ENCODE measurements at places on chromosomes 2 and 18.
A peak's percentile ranks its signal among the peaks of the same experiment; 100 is the strongest.

DNA sequence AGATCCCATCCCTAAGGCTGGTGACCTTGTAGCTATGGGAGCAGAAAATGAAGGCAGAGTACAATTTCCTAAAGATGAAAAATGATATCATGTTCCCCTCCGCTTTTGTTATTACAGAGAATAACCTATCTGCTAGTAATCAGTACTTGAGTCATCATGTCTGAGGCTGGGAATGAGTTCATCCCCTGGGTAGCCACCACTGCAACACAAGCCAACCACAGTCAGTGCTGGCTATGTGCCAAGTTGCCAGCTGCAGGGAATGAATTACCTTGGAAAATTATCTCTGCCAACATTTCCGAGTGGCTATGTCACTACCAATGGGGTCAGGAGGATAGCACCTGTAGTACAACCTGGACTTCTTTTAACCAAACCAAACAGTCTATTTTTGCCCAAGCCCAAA is 1094.7 kb upstream of the DDX18 start:
- no peak for DNase-seq

DNA sequence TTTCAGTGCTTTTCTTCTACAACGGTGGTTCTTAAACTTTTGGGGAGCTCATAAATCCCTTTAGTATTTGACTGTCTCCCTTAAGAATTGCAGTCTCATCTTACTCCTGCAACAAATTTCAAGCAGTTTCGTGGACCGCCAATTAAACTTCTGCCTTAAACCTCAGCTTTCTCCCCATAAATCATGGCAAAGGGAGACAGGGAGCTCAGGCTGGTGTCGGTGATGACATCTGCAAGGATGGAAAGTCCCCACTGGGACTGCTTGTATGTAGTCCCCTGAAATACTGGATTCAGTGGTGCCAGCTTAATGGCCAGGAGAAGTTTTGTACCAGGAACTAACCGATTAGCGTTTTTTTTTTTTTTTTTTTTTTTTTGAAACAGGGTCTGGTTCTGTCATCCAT is 148.7 kb upstream of the ITGA6 start:
- DNase-seq: no peak

DNA sequence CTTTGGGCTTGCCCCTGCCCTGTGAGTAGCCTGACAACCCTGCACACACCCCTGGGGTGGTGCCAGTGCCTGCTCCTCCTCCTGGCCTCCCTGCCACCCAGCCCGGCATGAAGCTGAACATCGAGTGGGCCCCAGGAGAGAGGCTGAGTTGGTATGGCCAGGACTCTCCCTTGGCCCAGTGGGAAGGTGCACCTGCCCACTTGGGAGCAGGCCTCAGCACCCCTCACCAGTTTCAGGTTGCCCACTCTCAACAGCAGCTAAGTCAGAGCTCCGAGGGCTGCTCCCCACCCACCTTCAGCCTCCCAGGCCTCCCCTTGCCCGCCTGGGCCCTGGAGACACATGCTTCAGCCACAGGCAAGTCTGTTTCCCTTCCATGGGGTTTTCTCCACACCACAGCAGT is 203.1 kb downstream of the KLHL29 start:
- no peak for DNase-seq

DNA sequence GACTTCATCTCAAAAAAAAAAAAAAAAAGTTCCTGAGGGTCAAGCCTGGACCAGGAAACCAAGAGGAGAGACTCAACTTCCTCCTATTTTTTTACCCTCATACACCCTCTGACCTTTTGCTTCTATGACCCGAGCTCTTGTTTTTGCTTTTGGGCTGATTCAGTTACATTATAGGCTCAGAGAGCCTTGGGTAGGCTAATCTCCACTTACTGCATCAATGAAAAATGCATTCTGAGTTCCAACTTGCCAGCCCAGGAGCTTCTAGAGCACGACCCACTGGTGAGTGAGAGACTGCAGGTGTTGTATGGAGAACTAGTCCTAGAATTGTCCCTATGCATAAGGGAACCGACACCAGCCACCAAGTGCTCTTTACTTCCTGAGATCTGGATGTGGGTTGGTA is 91.1 kb downstream of the CABLES1 start:
- DNase-seq: no peak

- DNase-seq: no peak
Measured at GRCh38 chr2:25697559-25698341, 24.4 kb upstream of the DTNB start.

GRCh38 chr2:57906152-57906732 is 140.4 kb upstream of the VRK2 start:
- DNase-seq: peak; percentile 73

- no peak for DNase-seq
Measured at GRCh38 chr2:42929546-42930024, 137.2 kb upstream of the HAAO start.

- no peak for DNase-seq
Measured at GRCh38 chr2:165219481-165219880, 15.6 kb upstream of the SCN3A start.

GRCh38 chr2:74225698-74226459 is 27.5 kb downstream of the MTHFD2 start:
- DNase-seq: no peak

DNA sequence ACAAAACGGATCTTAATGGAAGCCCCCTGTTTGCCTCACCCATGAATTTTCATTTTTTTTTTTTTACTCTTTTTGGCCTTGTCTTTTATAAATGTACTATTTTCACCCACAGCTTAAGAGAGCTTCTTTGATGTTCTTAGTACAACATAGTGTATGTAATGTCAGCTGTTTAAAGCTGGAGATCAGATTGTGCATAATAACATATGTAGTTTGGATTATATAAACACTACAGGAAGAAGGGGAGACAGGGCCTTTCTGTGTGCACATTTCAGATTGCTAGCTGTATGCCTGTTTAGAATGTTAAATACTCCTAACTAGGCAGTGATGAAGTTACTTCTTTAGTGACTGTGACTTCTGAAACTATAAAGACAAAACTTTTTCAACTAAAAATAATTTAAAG is 2.1 kb upstream of the TANC1 start:
- DNase-seq: no peak

DNA sequence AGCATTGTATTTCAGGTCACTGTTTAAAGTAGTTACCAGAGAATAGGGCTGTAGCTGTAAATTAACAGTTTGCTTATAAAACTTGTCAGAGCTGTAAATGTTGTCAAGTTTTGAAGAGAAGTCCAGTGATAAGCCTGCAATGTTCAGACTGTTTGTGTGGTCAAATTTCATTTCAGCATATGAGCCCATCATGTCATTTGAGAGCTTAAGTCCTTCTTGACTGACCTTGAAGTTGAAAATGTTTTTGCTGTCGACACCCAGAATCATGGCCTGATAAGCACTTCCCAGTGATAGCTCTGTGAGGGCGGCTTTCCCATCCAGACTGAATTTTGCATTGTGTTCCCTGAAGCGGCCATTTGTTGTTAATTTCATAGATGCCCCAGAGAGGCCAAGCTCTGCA is 32.4 kb downstream of the APOB start:
- no peak for DNase-seq

DNA sequence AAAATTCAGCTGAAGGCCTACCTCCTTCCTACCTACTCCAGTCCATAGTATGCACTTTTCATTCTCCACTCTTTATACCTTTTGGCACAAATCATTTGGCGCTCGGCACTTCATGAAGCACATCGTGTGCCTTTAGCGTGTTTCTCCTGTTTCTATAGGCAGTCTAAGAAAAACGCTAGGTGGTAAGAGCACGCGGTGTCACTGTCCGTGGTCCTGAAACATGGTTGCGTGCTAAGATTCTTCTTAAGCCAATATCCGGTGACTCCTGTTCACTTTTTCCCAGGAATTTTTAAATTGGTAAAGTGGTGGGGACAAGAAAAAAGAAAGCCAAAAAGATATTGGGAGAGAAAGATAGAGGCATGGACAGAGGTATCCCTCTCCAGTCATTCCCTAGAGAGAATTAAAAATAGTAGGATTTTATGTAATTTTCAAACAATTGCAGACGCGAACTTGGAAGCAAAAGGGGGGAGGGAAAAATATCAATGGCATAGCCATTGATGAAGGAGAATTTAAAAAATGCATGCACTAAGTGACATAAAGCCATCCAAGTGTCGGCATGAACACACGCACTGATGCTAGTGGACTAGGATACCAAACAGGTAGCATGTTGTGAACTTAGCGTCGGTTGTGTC is 1.4 kb upstream of the CTNNA2 start:
- DNase-seq: peak; percentile 64

GRCh38 chr18:24539866-24540617 is 79.6 kb downstream of the HRH4 start:
- no peak for DNase-seq

DNA sequence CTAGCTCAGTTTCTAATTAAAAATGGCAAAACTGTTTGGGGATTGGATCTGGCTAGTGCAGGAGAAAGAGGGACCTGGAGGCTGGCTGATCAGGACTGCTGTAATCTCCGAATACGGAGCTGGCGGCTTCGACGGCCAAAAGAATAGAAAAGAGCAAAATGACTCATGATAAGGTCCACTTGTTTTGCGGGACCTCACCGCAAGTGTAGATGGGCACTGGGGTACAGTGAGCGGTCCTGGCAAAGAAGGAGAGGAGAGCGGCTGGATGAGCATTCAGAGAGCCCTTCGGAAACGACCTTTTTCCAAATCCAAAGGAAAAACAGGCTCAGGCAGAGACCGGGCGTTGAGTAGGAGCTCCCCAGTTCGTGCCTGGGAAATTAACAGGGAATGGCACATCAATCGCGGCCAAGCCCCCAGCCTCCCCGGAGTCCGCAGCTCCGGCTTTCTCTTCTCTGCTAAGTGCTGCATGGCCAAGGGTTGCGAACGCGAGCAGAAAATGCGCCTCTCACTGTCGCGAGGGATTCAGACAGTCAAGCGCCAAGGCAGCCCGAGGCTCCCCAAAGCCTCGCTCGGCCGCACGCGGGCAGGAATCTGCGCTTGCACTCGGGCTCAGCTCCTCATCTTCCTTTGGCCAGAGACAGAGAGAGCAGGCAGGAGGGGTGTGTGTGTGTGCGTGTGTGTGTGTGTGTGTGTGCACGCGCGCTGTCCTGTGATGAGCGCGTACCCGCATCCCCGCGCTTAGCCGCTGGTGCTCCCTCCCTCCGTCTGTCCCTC is 1.8 kb downstream of the DCC start:
- no peak for DNase-seq

- no peak for DNase-seq
Measured at GRCh38 chr2:65880436-65880835, 448.0 kb upstream of the SPRED2 start.

- peak; percentile 86 for DNase-seq
Measured at GRCh38 chr2:16105669-16106281, 165.4 kb downstream of the MYCN start.

DNA sequence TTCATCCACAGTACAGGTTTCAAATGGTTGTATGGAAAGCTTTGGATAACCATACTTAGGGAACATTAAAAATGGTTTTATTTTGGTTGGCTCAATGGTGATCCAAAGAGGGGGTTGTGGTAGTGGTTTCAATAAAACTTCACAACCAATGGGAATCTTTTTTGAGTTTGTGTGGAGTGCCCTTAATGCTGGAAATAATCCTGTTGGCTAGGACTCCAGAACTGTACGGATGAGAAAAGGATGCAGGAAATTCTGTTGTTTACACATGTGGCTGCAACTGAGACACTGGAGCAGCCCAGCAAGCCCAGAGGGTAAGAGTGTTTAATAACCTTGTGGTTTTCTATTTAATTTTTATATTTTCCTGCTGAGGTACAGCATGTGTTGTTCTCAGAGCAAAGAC is at the start of gene CCDC102B:
Gene CCDC102B, plus strand, starts transcription at position 210 of the 400 bp plus-strand sequence. CDS start 38,684 bp downstream, outside the sequence.
- no peak for DNase-seq

DNA sequence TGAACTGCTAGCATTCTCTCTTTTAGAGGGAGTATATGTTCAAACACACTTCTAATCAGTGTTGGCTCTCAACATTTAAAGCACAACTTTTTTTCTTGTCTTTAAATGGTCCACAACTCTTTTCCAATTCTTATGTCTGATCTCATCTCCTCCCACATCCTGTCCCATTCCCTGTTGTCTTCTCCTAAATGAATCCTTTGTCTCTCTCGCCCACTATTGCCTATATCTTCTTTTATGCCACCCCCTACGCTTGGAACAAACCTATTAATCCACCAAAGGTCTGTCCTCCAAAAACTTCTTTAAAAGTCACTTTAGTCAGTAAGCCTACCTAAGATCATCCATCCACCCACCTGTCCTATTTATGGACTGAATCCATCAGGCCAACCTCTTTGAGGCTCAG is 235.5 kb upstream of the SMAD7 start:
- no peak for DNase-seq

DNA sequence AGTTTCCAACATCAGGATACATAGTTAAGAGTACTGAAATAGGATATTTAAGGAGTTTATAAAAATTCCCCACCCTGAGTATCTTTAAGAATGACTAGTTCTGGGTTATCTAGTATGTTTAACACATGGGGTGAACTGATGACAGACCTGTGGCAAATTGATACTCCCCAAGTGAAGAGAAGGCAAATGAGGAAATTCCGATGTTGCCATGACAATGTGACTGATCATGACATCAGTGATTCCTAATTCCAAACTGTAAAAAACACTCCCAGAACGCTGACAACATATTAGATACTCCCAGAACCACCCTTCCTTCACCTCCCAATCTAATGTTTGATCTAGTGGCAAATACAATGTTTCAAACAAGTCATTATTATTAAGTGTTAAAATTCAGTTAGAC is 77.6 kb downstream of the RBMS1 start:
- no peak for DNase-seq

- DNase-seq: no peak
Measured at GRCh38 chr2:28129955-28130695, 239.6 kb downstream of the BABAM2 start.

- no peak for DNase-seq
Measured at GRCh38 chr2:143954186-143954585, 565.7 kb downstream of the ZEB2 start.

GRCh38 chr2:205936446-205936845 is 149.5 kb downstream of the INO80D start:
- no peak for DNase-seq

DNA sequence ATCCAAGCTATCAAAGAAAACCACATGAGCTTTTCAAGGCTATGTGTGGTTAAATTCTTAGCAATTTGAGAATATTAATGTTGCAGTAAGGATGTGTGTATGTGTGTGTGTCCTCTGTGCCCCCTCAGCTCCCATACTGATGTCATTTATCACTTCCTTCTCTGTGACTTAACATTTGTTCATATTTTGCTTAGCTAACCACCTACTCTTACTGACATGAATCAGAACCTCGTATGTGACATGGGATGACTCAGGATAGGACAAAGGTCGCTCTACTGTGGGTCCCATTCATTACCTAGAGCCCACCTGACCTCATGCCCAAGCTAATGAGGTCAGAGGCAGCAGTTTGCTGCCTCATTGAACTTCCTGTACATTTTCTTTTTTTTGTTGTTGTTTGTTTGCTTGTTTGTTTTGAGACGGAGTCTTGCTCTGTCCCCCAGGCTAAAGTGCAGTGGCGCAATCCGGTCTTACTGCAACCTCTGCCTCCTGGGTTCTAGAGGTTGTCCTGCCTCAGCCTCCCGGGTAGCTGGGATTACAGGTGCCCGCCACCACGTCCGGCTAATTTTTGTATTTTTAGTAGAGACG is 36.3 kb downstream of the MOGAT1 start:
- no peak for DNase-seq

All from HAP-1 (cell line).